ENCODE measurements at places on chromosomes 4 and X.

DNA sequence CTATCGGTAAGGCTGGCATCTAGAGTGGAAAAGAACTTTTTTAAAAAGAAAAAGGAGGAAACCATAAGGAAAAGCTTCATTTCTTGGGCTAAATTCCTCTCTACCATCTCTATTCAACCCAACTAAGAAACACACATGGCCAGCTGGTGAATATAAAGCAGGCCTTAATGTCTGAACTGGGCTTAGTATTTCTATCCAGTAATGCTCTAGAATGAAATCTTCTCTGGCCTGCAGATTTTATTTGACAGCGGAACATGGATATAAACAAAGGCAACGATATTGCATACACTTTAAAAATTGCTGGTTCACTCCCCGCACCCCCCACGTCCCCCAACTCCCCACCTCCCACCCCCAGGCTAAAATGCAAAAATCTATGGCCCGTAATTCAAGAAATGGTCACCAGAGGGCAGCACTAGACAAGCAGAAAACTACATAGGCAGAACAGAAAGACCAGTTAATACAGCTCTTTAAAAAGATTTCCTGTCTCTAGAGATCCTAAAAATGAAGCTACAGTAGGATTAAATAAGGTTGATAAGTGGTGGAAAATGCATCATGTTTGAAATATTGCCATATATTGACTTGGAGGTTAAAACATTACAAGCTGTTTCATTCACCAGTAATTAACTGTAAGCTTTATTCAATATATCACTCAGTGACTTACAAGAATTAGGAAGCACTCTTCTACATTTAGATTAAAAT is 155.2 kb upstream of the GALNT7 start:
- peak; percentile 40 for DNase-seq

- DNase-seq: no peak
Observed at GRCh38 chr4:80875642-80876041, 154.9 kb upstream of the BMP3 start.

DNA sequence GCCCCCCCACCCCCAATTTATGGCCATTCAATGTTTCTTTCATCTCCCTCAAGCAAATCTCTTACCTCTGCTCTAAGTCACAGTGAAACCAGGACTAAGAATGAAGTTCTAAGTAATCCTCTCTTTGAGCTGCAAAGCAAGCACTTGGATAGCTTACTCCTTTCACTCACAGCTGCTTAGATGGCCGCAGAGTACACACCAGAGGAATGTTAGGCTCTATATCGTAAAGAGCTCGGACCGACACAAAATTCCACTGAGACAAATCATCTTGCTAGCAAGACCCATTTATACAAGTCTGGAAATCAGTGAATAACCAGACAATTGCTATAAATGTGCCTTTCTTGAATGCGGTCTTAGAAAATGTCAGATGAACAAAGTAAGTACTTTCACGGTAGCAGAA is 135.0 kb downstream of the IDS start:
- DNase-seq: no peak

DNA sequence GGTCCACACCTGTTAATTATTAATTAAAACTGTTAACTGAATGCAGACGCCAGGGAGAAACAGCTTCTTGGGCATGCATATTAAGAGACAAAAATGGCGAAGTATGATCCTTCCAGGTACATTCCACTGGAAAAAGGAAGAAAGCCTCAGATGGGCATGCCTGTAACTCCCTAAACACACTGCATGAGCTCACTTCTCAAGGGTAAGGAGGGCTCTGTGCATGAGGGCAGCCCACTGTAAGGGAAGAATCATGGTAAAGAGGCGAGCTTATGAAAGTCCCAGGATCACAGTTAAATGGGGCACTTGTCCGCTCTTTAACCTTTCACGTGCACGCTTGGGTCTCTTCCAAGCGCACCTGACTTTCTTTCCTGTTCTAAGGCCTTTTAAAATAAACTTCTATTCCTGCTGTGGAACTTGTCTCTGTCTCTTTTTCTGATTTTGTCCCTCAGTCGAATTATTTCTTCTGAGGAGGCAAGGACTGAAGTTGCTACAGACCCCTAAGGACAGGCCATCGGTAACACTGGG is 321.7 kb downstream of the PPP1R2C start:
- DNase-seq: no peak

DNA sequence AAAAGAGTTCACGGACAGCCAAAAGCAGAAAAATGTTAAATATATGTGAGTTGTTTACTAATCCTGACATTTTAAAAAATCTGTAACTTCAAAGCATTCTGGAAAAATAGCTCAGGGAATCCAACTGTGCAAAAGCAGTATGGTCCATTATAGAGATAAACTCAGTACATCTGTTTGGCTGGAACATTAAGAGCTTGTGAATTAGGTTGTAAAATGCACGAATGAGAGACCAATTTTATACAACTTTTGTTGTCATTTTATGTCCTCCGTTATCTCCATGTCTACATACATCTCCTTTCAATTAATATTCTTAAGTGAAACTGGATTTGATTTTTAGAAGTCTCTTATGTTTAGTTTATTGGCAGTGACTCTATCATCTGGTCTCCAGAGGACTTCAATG is 367.0 kb upstream of the ATOH1 start:
- DNase-seq: no peak

DNA sequence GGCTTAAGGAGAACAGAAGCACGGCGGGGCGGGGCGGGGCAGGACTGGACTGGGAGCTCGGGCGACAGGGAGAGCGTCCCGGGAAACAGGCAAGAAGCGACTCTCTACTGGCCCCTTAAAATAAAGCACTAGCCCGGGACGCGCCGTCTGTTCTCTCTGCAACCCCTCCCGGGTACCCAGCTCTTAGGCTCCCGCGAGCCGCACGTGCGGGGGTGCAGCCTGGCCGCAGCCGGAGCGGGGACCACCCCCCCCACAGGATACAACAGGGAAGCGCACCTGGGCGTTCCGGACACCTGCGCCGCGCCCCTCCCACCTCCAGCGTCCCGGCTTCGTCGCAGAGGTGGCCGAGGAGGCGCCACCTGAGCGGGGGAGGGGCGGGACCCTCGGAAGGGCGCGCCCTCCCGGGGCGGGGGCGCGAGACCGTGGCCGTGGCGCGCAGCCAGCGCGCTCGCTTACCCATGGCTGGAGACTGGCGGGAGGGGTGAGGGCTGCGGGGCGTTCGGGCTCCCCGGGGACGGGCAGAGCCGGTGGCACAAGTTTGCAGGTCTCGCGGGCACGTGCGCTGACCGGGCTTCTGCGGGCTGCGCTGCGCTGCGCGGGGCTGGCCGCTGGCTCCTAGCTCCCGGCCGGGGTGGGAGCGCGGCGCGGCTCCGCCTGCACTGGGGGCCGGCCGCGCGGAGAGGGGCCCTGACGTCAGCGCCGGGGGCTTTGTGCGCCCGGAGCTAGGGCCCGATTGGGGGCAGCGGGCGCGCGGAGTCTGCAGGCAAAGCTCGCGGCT is 91.5 kb downstream of the GEMIN8 start:
- DNase-seq: peak; percentile 36

DNA sequence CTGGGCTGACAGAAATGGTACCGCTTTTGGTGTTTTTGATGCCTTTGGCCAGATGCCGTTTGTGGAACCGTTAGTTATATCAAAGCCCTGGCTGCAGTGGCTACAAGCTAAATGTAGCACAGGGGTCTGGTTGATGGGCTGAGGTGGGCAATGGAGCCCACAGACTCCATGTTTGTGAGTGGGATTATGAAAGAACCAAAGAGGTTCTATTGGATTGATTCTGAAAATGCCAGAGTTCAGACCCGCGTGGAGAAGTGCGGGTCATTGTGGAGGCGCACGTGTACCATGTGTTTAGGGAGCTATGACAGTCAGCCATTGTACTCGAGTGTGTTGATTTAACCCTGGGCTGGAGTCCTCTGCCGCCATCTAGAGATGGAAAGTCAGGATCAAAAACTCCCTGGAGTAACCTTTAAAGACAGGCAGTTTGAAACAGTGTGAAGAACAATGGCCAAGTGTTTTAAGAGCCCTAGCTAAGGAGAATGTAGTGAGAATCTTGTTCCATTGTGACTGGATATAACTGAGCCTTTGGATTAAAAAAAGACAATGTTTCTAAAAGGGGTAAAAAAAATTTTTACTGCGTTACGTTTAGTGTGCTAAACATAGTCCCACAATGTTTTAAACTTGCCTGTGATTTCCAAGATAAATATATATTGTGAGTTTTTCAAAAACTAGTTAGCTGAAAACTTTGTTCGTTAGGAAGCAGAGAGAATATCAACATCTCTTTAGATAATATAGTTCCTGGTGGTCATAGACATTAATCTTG is 12.7 kb downstream of the ART3 start:
- DNase-seq: peak; percentile 84

DNA sequence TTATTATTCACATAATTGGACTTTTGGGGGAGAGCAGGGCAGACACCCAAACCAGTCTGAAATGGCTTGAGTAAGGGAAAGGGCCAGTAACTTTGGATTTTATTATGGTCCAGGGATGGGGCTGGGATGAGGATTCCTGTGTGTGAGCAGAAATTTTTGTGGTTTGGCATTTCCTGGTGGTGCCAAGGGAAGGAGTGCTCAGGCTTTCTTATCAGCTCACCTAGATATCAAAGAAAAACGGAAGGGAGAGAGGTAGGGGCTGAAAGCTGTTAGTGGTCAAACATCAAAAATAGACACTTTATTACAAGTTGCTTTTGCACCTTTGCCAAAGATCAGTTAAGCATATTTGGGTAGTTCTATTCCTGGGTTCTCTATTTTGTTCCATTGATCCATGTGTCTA is 128.5 kb upstream of the DIPK2B start:
- no peak for DNase-seq

GRCh38 chr4:145481942-145482208 is 222 bp downstream of the SMAD1 start:
- no peak for DNase-seq

DNA sequence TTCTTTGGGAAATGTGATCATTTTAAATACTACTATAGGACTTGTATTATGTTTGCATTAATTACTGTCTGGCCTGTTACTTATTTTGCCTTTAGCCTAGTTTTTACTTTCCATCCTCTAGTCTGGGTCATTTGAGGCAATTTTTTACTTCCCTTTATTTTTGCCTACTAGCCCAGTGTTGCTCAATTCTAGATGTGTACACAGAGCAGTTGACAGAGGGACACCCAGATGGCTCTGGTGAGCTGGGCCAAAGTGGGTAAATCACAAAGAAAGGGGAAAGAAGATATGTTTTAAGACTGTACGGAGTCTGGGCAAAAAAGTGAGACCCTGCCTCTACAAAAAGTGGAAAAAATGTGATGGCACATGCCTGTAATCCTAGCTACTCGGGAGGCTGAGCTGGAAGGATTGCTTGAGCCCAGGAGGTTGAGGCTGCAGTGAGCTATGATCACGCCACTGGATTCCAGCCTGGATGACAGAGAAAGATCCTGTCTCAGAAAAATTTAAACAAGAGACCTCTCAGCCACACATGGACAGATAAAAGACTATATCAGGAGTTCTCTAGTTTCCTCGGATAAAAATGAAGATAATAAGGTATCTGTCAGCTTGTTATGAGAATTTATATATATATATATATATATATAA is 35.7 kb downstream of the APOO start:
- DNase-seq: no peak

- no peak for DNase-seq
Observed at GRCh38 chrX:70042399-70043371, 7.1 kb downstream of the AWAT2 start.

GRCh38 chrX:68750316-68750715 is 78.5 kb upstream of the EFNB1 start:
- DNase-seq: no peak

GRCh38 chr4:88582493-88582892 is 9.8 kb upstream of the HERC3 start:
- no peak for DNase-seq

- DNase-seq: no peak
Observed at GRCh38 chr4:52036886-52037530, 1.1 kb downstream of the SGCB start.

DNA sequence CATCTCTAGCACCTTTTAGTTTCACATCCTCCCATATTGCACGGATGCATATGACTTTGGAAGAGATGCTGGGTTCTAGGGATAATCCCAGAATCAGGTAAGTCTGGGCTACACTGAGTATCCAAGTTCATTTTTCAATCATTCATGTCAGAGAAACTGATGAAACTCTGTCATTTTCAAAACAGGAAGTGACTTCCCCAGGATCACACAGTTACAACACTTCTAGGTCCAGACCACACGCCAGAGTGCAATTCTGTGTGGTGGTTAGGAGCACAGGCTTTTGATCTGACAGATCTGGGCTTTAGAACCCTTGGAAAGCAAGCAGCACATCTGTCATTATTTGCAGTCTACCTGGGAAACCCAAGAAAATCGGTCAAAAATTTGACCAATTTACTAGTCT is 52.1 kb upstream of the CDKN2AIP start:
- DNase-seq: no peak

- DNase-seq: no peak
Observed at GRCh38 chrX:127570276-127570675, 481.9 kb downstream of the ACTRT1 start.

- no peak for DNase-seq
Observed at GRCh38 chr4:16894406-16894805, 4.0 kb downstream of the LDB2 start.

- no peak for DNase-seq
Observed at GRCh38 chrX:63751481-63751880, 33.5 kb downstream of the ARHGEF9 start.

DNA sequence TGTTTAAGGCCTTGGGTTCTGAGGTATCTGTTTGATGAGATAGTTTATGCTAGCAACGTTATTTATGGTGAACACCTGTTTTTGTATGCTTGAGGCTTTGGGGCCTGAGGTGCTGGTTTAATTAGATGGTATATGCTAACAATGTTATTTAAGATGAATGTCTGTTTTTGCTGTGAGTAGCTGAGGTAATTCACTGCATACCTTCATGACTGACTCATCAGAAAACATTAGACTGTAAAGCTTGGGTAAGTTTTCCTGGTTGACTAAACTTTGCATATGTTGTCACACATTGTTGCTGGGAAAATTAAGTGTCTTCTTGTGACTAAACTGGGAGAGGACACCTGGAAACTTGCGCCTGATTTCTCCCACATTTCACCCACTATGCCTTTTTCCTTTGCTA is 1026.6 kb downstream of the RAPGEF2 start:
- DNase-seq: no peak

DNA sequence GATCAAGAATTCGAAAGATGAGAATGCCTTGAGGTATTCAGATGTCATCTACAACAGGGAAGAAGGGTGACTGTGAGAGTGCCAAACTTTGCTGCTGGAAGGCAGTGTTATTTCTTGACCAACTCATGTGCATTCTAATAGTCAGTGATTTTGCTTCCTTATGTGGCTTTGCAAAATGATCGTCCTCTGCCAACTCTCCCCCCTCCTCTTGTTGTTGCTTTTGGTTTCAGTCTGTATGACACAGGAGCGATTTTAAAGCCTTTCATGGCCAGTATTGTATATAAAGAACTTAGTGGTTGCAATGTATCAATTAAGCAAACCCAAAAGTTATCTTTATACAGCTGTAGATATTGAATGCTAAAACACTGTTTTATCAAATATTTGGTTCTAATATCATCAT is 379.1 kb downstream of the IL1RAPL1 start:
- DNase-seq: no peak

DNA sequence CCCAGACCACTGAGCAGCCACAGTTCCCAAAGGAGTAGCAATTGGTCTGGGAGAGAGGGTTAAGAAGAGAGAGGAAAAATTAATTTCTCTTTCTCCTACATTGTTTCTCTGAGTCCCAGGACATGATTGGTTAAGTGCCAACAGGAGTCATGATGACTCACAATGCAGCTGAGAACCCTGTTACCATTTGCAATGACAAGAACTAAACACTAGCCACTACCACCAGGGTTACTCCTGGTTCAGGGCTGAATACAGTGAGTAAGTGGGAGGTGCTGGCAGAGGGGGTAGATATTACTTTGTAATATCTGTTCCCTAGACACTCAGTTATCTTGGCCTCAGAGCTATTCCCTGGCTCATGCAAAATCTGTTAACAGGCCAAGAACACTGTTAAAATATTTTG is 18.0 kb downstream of the ETDC start:
- no peak for DNase-seq
